ENCODE measurements at places on chromosomes 13 and 19. TPM values are rescaled to one million over a fixed set of nuclear protein-coding genes. Genes with fewer than 3 reads are reported as not detected.

Gene IGFL2
- not detected for total RNA-seq

Gene POU4F1
- total RNA-seq = not detected

Gene NLRP7
- not detected for total RNA-seq

Gene ZNF534
- total RNA-seq = not detected

Gene ZNF98
- not detected for total RNA-seq

Gene ZBTB32
- not detected for total RNA-seq

Gene AZU1
- not detected for total RNA-seq

Gene TFPT
- 9.3 TPM for total RNA-seq

Gene OR7A5
- not detected for total RNA-seq

Gene CEACAM20
- total RNA-seq = 490 TPM

Gene ADGRE1
- 1.7 TPM for total RNA-seq

Gene SCEL
- total RNA-seq = not detected

Gene SIGLEC12
- total RNA-seq = 3.3 TPM

Gene TPTE2
- total RNA-seq = not detected

Gene PRTN3
- total RNA-seq = not detected

Gene NFKBIB
- total RNA-seq = 27.7 TPM

Gene PSPN
- 5.2 TPM for total RNA-seq

All from Peyer's patch (tissue), 4 donors.